ENCODE measurements at places on chromosomes 1 and 21. TPM values are rescaled to one million over a fixed set of nuclear protein-coding genes. Genes with fewer than 3 reads are reported as not detected.
A peak's percentile ranks its signal among the peaks of the same experiment; 100 is the strongest.

GRCh38 chr1:69693921-69694675 is 126.4 kb downstream of the LRRC7 start:
- DNase-seq = no peak

DNA sequence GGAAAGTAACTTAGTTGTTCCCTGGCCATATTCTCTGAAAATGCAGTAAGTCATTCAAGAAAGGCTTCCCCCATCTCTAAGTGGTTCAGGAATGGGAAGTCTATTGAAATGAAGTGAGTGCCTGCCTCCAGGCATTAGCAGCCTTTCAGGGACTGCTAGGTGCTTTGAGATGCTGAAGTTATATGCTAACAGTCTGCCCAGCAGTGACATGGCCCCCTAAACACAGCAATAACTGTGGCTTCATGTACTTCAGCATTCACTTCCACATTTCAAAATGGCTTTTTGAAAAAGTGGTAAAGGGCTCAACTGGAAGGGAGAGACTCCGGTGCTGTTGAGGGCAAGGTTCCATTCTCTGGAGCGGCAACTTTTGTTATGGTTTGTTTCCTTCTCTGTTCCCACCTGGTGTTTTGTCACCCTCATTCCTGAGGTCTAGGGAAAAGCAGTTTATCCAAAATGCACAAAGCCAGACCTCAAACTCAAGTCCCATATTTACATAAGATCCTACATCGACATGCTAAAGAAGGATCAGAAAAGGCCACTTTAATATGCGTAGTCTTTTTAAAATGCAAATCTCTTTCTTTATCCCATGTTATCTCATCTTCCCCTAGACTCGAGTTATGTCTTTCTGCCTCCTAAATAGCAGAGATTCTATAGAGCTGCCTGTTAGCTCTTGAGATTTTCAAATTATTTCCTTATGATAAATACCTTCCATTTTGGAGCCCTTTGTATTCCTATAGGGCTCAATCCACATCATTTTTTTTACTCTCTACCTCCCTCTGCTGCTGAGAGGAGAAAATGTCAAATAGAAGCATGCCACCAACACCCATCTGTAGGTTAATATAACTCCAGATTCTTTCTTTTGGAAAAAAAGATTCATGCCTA is 34.2 kb upstream of the LRRC8C start:
- peak; percentile 51 for DNase-seq

GRCh38 chr21:38080888-38081287 is 164.6 kb upstream of the KCNJ6 start:
- no peak for DNase-seq

Gene CCDC190
- 7.2 TPM for polyA plus RNA-seq

DNA sequence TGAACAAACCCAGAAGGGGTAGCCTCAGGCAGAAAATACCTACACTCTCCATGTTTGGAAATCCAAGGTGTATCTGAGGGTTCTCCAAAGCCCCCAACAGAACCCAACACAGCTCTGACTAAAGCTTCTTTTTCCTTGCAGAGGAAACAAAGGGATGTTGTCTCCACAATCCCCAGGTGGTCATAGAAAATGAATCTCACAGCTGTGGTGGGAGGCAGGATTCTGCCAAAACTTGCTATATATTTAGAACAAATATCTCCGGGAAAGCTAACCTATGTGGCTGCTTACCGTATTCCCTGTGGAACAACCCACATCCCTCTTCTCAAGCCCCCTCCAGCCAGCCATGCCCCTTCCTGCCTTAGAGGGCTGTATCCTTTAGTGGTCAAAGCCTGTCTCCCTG is 406.1 kb downstream of the PRDM2 start:
- DNase-seq = no peak

- no peak for DNase-seq
Measured at GRCh38 chr1:207755846-207756693, 4.2 kb downstream of the CD46 start.

- no peak for DNase-seq
Measured at GRCh38 chr1:203914292-203914691, 52.9 kb downstream of the SNRPE start.

GRCh38 chr1:28171246-28171645 is 5.2 kb downstream of the PTAFR start:
- no peak for DNase-seq

Gene SERPINC1
- polyA plus RNA-seq = 0.25 TPM

Gene RUNX3
- 2.7 TPM for polyA plus RNA-seq

- DNase-seq = no peak
Measured at GRCh38 chr1:3564921-3565831, 46.1 kb downstream of the MEGF6 start.

- DNase-seq = no peak
Measured at GRCh38 chr1:91913018-91913417, 27.1 kb upstream of the TGFBR3 start.

- DNase-seq = no peak
Measured at GRCh38 chr1:207223162-207223561, 98.3 kb upstream of the CD55 start.

GRCh38 chr1:232629250-232630046 is 485 bp downstream of the SIPA1L2 start:
- no peak for DNase-seq

Gene LRRC8B
- 4.2 TPM for polyA plus RNA-seq

DNA sequence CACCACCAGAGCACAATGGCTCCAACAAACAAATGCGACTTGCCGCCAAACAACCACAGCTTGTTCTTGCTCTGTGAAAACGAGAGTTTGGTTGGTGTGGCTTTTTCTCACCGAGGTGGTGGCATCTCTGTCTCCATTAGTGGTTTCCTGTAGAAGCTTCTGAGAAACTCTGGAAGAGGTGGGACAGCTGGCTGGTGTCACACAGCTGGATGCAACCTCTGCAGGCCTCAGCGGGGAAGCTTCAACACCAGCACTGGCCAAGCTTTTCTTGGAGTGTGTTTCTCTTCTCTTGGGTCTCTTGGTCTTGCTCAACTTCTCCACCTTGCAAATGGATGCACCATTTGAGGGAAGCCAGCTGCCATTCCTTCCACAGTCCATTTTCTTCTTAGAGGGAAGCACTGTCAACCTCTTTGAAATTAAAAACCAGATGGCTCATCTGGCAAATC is 124.8 kb downstream of the KCNN3 start:
- no peak for DNase-seq

All from muscle of back (tissue), 13 donors.